ENCODE measurements at places on chromosomes 13 and 19.

DNA sequence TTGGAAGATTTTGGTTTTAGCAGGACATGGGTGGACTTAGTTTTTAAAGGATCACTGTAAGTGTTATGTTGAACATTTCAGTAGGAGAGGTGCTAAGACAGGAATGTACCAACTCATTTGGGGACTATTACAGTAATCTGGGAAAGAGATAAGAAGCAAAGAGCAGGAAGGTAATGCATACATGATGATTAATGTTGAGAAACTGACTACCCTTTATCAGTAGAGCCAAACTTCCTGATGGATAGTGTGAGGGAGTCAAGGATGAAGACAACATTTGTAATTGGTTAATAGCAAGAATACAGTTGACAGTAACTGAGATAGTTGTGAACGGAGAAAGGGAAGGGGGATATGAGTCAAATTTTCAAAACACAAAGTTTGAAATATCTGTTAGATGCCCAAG, 421.9 kb upstream of the PRR20A start:
- peak; percentile 20 for DNase-seq

DNA sequence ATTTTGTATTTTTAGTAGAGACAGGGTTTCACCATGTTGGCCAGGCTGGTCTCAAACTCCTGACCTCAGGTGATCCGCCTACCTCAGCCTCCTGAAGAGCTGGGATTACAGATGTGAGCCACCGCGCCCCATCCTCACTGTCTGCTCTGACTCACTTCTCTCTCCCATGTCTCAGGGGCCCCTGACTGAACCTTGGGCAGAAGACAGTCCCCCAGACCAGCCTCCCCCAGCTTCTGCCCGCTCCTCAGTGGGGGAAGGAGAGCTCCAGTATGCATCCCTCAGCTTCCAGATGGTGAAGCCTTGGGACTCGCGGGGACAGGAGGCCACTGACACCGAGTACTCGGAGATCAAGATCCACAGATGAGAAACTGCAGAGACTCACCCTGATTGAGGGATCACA, 5.0 kb downstream of the SIGLEC9 start:
- DNase-seq = no peak

GRCh38 chr19:1063909-1064660, 2.9 kb upstream of the ARHGAP45 start:
- no peak for DNase-seq

- no peak for DNase-seq
These were observed 631.7 kb upstream of the SGCG start for GRCh38 chr13:22549126-22549525.

GRCh38 chr19:55165952-55166529, 372 bp downstream of the DNAAF3 start:
- DNase-seq = peak; percentile 86

- no peak for DNase-seq
These were observed at the start of gene RETN for GRCh38 chr19:7668842-7669241. Gene RETN (plus strand): TSS chr19:7669049. CDS start chr19:7669327, 278 bp downstream.

DNA sequence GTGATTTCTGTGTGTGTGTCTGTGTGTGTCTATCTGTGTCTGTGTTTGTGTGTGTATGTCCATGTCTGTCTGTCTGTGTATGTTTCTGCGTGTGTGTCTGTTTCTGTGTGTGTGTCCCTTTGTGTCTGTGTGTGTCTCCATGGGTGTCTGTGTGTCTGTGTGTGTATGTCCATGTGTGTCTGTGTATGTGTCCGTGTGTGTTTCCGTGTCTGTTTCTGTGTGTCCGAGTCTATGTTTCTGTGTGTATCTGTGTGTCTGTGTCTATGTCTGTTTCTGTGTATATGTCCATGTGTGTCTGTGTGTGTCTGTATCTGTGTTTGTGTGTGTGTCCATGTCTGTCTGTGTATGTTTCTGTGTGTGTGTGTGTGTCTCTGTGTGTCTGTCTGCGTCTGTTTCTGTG, 276.3 kb upstream of the SOX1 start:
- no peak for DNase-seq

GRCh38 chr19:53660584-53660983, 28.8 kb downstream of the DPRX start:
- DNase-seq = no peak

DNA sequence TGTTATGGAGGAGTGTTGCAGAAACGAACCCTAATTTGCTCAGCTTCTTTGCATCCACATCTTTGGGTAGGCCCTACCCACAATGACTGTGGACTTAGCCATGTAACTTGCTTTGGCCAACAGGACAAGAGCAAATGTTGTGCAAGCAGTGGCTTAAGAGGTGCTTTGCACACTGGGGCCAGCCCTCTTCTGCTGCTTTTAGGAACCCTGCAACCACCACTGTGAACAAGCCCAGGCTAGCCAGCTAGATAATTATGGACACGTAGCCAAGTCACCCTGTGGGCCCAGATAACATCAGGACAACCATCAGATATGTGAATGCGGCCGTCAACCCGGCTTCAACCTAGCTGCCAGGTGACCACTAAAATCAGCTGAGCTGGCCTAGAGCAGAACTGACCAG, 17.1 kb downstream of the C19orf47 start:
- DNase-seq = no peak

GRCh38 chr13:82412749-82413148, 1469.5 kb downstream of the SLITRK1 start:
- no peak for DNase-seq

DNA sequence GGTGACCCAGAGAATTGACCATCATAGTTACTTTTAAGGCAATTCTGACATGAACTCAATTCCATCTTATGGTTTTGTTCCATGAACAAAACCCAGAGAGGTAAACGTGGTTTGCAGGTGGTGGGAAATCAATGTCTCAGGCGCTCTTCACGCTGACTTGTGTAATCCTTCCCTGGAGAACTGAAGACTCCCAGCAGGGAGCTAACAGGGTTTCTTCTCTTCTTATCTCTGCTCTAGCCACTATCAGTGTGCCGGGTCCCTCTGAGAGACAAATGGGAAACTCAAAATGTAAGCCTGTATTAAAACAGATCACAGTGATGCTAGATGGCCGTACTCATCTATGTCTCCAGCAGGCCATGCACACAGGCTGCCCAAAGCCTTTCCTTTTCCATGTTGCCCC, 57.6 kb upstream of the ARGLU1 start:
- DNase-seq = no peak

DNA sequence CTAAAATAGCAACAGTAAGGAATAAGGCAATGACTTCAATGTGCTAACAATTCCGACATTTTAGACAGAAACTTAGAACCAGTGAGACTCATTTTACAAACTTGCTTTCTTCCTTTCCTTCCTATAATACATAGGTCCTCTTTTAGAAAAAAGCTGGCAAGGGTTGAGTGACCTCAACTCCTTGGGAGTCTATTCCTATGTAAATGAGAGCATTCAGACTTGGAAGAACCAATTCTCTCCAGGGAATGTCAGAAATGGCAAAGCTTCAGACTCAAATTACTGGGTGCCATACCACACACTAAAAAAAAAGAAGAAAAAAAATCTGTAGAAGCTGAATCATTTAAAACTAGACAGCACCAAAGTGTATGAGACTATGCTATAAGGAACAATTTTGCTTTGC, 1328.2 kb downstream of the OLFM4 start:
- DNase-seq = no peak

DNA sequence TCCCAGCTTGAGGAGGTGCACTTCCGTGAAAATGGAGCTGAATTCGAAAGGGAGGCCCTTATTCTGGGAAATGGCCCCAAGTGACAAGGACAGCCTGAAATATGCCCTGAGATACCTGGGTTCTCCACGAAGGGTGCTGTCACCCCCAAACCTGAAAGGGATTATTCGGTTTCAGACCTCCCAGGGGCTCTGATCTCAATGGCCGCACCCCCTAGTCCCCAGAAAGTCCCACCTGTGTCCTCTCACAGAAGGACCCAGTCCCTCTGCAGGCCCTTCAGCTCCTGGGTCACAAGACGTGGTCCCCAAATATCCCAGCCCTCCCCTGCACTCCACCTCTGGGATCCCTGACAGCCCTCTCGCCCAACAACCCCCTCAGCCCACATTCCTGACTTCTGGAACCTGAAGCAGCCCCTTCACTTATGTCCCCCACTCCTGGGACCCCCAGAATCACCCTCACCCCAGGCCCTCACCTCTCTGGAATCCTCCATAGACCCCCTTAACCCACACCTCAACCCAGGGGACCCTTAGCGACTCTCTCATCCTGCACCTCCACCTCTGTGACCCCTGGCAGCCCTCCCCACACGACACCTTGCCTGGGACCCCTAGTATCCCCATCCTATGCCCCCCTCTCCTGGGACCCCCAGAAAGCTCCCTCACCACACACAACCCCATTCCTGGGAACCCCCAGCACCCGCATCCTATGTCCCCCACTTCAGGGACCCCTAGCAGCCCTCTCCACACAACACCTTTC, 606 bp downstream of the SYNGR4 start:
- no peak for DNase-seq

DNA sequence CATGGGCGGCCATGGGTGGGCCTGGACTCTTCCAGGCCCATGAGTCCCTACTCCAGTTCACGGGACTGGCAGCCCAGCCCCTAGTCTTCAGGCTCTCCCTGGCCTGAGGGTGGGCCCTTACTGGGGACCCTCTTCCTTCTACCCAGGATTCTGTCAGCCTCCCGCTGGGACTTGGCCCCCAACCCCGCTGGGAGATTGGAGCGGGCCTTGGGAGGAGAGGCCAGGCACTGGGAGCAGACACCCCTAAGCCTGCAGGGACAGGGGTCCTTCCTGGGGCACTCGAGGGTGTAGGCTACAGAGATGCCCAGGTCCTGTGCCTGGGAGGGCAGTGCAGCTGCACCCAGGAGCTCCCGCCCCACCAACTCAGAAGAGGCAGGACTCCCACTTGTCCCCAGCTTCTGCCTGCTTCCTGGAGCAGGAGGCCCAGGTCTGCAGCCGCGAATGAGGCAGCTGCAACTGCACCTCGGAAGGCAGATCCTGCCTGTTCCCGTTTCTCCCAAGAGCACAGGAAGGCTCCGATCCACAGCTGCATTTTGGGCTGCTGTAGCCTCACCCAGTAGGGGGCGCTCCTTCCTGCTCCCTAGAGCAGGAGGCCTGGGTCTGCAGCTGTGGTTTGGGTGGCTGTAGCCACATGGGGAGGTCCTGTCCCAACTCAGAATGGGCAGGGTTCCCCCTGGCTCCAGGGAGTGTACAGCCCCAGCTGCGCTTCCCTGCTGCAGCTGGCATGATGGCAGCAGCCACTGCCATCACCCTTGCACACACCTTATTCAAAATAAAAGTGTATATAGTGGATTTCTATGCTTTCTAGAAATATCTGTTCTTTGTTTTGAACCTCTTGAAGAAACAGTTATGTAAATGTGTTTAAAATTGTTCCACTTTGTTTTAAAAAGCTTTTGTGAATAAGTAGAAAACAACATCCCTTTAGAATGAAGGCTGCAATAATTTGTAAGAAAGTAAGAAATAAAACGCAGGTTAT, 46.8 kb downstream of the TEX26 start:
- DNase-seq = no peak

Measured in CMK (cell line).